C1 segment of cervical spinal cord (tissue), 14 donors: ENCODE measurements at places on chromosomes 7 and 10.

DNA sequence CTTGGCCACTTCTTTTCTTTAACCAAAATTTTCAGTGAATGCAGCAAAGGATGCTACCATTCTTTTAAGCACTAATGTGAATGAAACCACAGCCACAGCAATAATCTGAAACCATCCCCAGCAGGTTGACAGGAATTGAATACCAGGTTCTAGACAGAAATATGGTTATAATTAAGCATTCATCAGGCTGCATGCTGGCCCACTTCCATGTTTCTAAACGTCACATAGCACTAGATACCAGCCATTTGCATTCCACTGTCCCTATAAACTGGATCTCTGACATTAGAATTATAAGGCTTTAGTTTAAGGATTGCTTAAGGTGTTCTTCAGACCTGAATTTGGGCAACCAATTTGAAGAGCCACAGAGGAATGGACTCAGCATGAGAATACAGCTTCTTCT is 340.8 kb upstream of the KLF6 start:
- no peak for DNase-seq

- DNase-seq, result no peak
These were observed 51.1 kb downstream of the JMJD1C start for GRCh38 chr10:63414481-63415260.

DNA sequence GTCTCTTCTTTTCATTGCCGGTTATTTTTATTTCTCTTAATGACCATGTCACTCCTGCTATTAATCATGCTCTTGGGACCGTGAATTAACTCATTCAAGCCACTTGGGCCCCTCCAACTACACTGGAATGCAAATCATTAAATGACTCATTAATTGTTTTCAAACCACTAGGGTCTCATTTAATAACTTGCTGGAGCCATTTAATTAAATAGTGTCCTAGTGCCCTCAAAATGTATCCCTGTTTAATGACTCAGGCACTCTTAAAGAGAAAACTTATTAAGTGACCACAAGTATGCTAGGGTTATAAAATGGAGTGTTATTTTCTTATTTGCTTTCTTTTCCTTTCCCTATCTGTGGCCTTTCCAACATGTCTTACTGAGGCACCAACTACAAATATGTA is 73.0 kb downstream of the PLXDC2 start:
- no peak for DNase-seq

DNA sequence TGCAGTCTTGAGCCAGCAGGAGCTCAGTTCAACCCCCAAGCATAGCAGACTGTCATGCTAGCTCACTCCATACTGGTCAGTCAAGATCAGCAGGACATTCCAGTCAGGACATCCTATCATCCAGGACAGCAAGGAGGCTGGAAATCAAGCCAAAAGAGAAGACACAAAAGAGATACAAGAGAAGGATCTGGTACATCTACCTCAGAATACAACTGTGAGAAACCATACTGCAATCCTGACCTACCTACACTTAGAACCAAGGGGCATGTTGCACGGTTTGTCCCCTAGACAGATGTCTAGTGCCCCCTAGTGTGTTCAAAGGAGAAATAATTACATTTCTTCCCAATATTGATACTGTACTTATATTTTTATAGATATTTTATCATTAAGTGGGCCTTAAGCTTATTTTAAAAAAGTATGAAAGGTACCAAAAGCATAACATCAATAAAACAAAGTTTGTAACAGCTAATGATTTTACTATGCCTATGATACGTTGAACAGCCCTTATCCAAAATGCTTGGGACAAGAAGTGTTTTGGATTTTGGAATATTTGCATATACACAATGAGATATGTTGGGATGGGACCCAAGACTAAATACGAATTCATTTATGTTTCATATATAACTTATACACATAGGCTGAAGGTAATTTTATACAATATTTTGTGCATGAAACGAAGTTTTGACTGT is 26.7 kb downstream of the ERCC6 start:
- DNase-seq, result no peak

- no peak for DNase-seq
These were observed 62.5 kb downstream of the DAGLB start for GRCh38 chr7:6385110-6385781.

GRCh38 chr10:52322936-52323335 is 8.9 kb downstream of the DKK1 start:
- no peak for DNase-seq

GRCh38 chr10:29223326-29223725 is 65.5 kb upstream of the LYZL1 start:
- DNase-seq, result no peak

DNA sequence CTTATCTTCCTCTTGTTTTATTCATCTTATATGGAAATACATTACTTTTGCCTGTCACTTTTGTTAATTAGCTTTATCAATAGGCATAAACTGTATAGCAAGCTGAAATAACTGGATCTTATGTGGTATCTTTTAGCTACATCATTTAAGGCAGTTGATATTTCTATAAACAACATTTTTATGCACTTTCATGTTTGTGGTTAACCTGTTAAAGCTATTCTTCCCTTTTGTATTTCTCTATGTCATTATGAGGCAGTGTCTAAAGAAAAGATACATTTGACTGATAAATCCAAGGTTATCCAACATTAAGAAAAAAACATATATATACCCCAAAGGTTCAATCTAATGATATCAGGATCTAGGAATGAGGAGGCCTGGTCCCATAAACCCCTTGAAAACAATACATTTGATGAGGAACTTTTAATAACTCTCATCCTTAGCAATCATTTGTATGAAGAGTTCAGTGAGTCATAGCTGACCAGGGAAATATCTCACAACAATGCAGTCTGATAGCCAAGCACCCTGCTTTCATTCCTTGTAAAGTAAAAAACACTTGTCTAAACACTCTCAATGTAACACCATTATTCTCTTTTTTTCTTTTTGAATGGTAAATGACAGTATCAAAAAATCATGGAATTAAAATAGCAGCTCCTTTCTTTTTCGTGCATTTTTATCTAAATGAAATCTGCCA is 300.9 kb downstream of the NEBL start:
- no peak for DNase-seq

- DNase-seq, result no peak
These were observed 22.6 kb upstream of the VDAC2 start for GRCh38 chr10:75187961-75188426.

DNA sequence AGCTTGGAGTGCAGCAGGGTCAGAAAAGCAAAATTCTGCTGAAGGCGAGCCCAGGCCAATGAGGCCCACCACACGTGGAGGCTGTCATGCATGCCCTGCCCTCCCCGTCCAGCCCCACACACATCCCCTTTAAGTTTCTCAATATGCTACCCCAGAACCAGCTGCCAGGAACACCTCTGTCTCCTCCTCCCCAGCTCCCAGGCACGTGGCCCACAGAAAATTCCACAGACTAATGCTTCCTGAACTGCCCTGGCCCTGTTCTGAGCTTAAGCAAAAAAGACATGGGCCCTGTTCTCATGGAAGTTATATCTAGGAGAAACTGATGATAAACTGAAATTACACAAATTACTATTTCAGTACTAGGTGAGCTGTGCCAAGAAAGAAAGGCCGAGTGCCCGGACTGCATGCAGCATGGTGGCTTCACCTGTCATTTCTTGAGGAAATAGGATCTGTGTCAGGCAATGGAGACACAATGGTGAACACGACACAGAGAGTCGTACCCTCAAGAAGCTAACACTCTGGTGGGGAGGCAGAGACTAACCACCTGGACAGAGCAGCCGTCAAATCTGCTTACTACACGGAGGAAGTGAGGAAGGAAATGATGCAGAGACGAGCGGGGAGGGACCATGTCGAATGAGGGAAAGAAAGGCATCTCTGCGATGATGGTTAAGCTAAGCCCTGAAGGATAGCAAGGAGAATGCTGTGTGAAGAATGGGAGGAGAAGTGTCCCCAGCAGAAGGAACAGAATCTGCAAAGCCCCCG is 44.5 kb downstream of the PODXL start:
- DNase-seq, result no peak
